T-helper 2 cell treated with Interferon-gamma antibody and Interleukin-4, amounts not matched to agents 100 ng/mL and 5 ng/mL, for 36 hours (primary cell): ENCODE measurements at places on chromosomes 7 and 10. TPM values are rescaled to one million over a fixed set of nuclear protein-coding genes. Genes with fewer than 3 reads are reported as not detected.

The MOGAT3 gene
- not detected in 2 replicates for total RNA-seq

The ABCF2 gene
- 45.5 and 47.2 TPM in 2 replicates for total RNA-seq

The VIPR2 gene
- 2.2 and 2.5 TPM in 2 replicates for total RNA-seq

The SORCS1 gene
- not detected in 2 replicates for total RNA-seq

The CALML5 gene
- total RNA-seq: not detected in 2 replicates

The SLC18A3 gene
- not detected in 2 replicates for total RNA-seq

The LLCFC1 gene
- not detected in 2 replicates for total RNA-seq

The FFAR4 gene
- total RNA-seq: not detected in 2 replicates

The PRSS37 gene
- not detected in 2 replicates for total RNA-seq

The TUBAL3 gene
- total RNA-seq: not detected in 2 replicates

The FAM20C gene
- total RNA-seq: 0.32 and 0.70 TPM in 2 replicates

The BEND7 gene
- not detected in 2 replicates for total RNA-seq

The SLC26A5 gene
- total RNA-seq: not detected in 2 replicates

The ERVW-1 gene
- total RNA-seq: not detected in 2 replicates

The RBP4 gene
- not detected in 2 replicates for total RNA-seq

The CFAP69 gene
- not detected in 2 replicates for total RNA-seq

The SAP25 gene
- total RNA-seq: 21.4 and 22.5 TPM in 2 replicates

The UCMA gene
- not detected in 2 replicates for total RNA-seq

The DHX32 gene
- total RNA-seq: 7.3 and 8.7 TPM in 2 replicates

The LRRC72 gene
- not detected in 2 replicates for total RNA-seq

The HDAC9 gene
- 0.14 and 0.16 TPM in 2 replicates for total RNA-seq

The GIMAP1 gene
- 16.5 and 18.8 TPM in 2 replicates for total RNA-seq

The ZNF248 gene
- 9.0 and 9.9 TPM in 2 replicates for total RNA-seq

The SLC39A12 gene
- total RNA-seq: not detected in 2 replicates

The RBP3 gene
- total RNA-seq: not detected in 2 replicates

The CALHM1 gene
- 0.25 and 0.27 TPM in 2 replicates for total RNA-seq

The ZPBP gene
- total RNA-seq: not detected in 2 replicates

The WDFY4 gene
- 1.00 and 1.0 TPM in 2 replicates for total RNA-seq

The SMO gene
- 0.05 and 0.14 TPM in 2 replicates for total RNA-seq

The ASCC1 gene
- total RNA-seq: 24.3 and 26.1 TPM in 2 replicates

The SVOPL gene
- 1.0 and 1.2 TPM in 2 replicates for total RNA-seq

The GPRIN2 gene
- not detected in 2 replicates for total RNA-seq

The STMP1 gene
- 22.8 and 23.9 TPM in 2 replicates for total RNA-seq

The AQP1 gene
- 0.11 TPM in 1 of 2 replicates, not detected in the other for total RNA-seq

The SPDYE9 gene
- not detected in 2 replicates for total RNA-seq

The CHN2 gene
- total RNA-seq: 1.3 and 3.4 TPM in 2 replicates

The STARD3NL gene
- total RNA-seq: 29.0 and 30.4 TPM in 2 replicates
